ENCODE measurements at places on chromosomes 11 and 22.
A peak's percentile ranks its signal among the peaks of the same experiment; 100 is the strongest.

DNA sequence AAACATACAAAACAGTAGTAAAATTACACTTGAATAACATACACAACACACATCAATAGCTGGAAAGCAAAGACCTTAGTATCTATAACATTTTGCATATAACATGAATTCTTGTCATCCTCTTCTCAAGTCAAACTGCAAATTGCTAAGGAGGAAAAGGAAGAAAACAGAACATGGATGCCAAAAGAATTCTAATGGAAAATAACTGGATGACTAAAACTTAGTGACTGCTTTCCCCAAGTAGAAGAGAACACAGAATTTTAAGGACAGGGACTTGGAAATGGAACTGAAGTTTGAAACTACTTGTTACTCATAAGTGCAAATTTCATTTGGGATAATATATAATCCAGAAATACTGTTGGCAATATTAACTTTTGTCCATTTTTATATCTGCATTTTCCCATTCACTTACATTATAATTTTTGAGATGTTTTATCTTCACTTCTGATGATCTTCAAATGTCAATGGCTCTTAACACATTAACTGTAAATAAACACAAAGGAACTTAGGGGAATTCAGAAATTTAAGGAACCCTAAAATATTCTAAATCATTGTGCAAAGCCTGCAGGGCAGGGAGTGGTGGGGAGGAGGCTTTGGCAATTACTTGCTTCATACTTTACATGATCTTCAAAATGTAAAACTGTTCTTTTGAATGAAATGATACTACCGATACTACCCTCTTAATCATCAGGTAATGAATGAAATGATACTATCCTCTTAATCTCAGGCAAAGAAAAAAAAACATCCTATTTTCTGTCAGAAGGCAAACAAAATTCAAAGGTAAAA lies 9.9 kb downstream of the MTMR2 start:
- DNase-seq = no peak

GRCh38 chr11:5705688-5706087 lies 16.1 kb downstream of the TRIM22 start:
- DNase-seq = no peak

DNA sequence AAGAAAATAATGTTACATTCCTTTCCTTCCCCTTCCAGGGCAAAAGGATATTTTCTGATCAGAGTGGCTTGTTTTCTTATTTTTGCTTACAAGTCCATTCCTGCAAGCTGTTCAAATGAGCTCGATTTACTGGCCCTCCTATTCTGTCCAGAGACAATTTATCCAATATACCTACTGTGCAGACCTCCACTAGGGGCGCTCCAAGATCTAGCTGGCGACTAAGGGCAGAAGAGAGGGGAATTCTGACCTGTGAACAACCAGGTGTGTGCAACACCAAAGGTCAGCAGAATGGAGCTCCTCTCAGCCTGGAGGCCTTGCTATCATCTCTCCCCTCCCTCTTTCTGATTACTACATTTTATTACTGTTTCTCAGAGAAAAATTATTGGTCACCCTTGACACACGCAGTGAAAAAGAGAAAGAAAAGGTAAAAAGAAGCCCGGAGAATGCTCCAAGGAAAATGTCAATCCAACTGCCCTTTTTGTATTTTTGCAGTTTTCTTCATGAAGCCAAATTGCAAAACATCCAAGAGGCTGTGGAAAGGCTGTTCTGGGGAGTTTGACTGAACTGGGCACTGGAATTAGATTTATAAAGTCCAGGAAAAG lies 3.2 kb downstream of the SEZ6L start:
- DNase-seq = peak; percentile 70

DNA sequence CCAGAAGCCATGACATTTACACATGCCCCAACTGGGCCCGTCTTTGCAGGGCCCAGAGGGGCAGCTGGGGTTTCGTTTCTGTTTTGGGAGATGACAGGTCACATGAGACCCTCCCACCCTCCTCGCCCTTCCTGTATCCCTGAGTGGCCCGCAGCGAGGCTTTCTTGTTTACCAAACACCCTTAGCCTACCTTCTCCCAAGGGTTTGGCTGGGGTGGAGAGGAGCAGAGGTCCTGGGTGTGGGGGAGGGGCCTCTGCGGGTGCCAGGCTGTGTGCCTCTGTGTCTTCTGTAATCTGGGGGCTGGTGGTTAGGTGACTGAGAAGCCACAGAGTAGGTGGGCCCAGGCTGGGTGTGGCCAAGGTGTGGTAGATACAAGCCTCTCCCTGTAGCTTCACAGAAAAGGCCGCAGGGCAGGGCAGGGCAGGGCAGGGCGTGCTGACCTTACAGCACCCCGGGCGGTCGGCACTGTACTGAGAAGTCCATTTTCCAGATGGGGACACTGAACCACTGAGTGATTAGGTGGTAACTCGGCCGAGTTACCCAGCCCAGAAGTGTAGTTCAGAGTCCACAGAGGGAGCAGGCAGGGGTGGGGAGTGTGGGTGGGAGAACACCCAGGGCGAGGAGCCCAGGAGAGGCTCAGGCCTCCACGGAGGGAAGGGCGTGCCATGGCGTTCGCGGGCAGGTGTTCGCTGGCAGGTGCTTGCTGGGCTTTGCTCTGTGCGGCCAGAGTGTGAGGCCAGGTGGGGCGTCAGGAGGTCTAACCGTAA lies 8.7 kb downstream of the PRR5 start:
- DNase-seq = no peak

DNA sequence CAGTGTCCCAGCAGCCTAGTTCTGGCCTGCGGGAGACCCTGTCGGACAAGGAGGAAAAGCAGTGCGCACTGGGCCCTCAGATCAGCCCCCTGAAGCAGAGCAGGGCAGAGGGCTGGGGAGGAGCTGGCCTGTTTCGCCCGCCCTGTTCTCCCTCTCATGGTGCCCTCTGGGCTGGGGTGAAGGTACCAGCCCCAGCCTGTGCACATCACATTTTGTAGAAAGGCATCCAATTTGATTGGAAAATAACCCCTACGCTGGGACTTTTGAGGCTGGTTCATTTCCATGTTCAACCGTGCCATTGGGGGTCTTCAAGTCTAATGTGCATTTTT lies 832 bp upstream of the NAP1L4 start:
- no peak for DNase-seq

DNA sequence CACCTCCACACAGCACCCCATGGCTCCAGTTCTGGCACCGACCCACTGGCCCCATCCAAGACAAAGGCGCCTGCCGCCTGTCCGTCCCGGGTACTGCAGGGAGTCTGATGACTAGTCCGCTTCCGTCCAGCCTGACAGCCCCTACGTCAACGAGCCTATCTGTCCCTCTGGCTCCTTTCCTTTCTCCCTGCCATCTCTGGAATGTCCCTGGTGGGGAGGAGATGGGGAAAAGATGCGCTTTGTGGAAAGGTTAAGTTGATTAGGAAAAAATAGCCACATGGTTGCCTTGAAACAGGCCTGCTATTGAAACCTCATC lies 10.4 kb downstream of the PDGFB start:
- DNase-seq = peak; percentile 61

GRCh38 chr11:92340839-92341238 lies 116.2 kb downstream of the FAT3 start:
- DNase-seq = peak; percentile 41

DNA sequence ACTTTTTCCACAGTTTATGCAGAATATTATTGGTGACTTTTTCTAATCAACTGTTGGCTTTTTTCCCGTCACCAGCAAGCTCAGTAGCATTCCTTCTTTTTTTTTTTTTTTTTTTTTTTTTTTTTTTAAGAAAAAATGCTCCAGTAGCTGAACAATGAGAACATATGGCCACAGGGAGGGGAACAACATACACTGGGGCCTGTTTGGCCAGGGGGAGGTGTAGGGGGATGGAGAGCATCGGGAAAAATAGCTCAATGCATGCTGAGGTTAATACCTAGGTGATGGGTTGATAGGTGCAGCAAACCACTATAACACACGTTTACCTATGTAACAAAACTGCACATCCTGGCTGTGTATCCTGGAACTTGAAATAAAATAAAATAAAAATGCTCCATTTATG lies 82.5 kb downstream of the ARHGAP42 start:
- no peak for DNase-seq

DNA sequence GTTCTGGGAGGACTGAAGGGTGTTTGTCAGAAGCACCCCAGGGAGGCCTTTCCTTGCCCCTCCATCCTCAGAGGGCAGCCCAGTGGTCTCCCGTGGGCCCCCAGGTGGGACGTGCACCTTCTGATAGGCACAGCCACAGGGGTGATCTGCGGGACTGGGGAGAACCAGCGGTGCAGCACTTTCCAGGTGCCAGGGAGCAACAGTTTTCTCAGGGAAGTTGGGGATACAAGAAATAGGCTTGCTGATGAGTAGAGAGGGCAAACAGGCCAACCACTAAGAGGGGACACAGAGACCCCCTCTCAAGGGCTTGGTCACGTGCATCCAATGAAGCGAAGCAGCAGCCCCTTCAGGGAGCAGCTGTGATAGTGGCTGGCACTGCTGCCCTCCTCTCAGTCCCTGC lies 107.1 kb upstream of the BID start:
- no peak for DNase-seq

GRCh38 chr11:77346906-77347603 lies 45.6 kb upstream of the GDPD4 start:
- DNase-seq = no peak

GRCh38 chr11:94171693-94172440 lies 43.2 kb downstream of the PANX1 start:
- peak; percentile 76 for DNase-seq

- DNase-seq = no peak
Observed at GRCh38 chr22:17117400-17117799, 3.8 kb downstream of the TMEM121B start.

GRCh38 chr22:42180349-42180842 lies 49.8 kb upstream of the CYP2D6 start:
- no peak for DNase-seq

DNA sequence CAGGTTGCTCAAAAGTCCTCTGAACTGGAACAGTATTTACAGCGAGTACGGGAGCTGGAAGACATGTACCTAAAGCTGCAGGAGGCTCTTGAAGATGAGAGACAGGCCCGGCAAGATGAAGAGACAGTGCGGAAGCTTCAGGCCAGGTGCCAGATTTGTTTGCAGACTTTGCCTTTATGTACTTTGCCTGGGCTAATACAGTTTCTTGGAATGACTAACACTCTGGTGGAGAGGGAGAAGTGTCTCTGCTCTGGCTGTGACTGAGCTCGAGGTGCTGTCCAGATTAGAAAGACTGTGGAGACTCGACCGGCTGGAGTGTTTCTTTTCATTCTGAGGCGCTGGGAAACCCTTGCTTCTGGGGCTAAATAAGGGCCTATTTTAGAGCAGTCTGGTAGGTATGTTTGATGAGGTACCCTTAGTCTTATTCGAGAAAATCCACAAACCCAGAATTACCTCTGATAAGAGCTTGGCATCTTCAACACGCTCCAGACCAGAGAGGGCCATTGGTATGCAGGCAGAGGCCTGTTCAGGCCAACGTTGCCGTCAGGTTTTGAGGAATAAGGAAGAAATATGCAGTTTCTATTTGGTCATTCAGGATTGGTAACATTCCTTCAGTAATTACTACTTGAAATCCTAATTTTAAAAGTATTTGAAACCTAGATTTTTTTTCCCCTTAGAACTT lies 76.5 kb downstream of the SWAP70 start:
- no peak for DNase-seq

DNA sequence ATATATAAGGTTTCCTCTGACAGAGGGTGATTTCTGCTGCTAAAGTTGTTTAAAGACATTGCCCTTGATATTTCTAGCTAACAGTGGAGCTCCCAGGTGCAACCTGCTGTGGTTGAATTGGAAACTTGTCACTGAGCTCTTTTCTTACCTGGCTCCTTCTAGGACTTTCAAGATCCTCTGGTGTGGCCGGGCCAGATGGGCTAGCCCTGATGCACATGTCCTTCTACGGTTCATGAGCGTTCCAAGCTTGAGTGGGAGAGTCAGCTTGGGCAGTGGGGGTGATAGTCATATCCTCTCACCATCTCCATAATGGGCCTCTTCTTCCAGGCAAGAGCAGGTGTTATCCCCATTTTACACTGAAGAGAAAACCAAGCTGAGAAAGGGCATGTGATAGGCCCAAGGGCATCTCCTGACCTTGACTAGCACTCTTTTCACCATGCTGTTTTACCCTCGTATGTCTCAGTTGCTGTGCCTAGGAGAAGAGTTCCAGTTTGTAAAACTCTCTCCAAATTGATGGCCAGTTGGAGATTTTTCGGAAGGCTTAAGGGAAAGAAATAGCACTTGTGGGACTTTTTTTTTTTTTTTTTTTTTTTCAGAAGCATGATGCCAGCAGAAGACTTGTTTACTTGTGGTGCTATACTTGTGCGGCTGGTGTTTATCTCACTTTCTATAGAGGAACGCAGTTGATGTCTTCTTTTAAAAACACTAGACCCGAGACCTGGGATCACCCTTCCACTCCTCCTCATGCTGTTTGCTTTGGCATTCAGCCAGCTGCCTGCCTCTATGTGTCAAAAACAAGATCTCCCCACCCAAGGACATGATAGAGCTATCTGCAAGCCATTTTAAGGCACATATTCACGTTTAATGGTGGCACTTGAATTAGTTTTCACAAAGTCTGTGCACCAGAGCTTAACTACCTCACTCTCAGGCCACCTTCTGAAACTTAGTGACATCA lies 32.6 kb downstream of the TEAD1 start:
- DNase-seq = no peak

DNA sequence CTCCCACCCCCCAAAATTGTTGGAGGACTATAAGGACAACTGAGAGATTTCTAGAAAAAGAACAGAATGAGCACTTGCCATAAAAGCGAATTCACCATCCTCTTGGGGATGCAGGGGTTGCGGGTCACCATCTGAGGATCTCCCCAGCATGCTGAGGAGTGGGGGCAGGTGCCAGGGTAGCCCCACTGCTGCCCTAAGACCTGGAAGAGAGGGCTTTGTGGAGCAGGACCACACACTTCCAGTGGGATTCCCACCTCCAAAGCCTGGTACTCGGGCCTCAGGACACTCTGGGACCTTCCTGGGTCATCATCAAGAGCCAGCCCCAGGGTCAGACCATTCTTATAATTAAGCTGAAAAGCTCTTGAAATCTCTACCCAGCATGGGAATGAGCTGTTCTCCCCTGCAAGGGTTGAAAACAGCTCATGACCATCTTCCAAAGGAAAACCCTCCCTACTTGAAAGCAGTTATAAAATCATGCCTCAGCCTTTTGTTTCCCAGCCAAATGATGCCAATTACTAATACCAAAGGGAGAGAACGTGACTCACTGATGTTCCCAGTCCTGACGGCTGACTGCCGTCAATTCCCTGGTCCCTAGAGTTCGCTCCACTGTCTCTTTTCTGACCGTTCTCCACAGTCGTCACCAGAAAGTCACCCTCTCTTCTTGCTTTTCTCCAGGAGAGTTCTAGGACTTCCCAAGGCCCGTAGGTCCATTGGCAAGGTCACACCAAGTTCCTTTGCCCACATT lies 76.8 kb upstream of the CREB3L1 start:
- DNase-seq = no peak

Data from iPS-NIHi11 (cell line).